ENCODE measurements at places on chromosomes 2 and 18.

- no peak for DNase-seq
These were observed 86.7 kb downstream of the RNF144A start for GRCh38 chr2:7003895-7004294.

GRCh38 chr18:24656551-24657443 is 196.4 kb downstream of the HRH4 start:
- DNase-seq: no peak

GRCh38 chr2:13000664-13001363 is 284.1 kb downstream of the TRIB2 start:
- DNase-seq: no peak

DNA sequence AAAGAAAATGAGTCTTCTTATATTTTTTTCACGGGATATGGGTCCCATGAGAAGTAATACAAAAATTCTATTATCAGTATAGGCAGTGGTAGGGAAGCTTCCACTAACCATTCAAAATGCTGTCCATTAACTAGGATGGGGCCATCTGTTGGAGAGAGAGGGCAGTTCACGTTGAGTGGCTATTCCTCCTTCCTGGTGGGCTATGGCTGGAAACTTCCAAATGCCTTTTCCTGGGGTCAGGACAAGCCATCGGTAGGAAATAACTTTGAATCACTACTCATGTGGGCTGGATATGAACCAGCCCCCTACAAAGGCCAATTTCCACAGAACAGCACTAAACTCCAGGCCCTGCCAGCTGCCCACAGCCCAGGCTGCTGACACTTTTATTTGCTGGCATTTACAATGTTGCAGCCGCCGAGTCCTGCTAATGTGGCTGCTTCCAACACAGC is 156.1 kb upstream of the HNRNPA3 start:
- no peak for DNase-seq

GRCh38 chr2:68475110-68475509 is 7.7 kb downstream of the APLF start:
- no peak for DNase-seq

DNA sequence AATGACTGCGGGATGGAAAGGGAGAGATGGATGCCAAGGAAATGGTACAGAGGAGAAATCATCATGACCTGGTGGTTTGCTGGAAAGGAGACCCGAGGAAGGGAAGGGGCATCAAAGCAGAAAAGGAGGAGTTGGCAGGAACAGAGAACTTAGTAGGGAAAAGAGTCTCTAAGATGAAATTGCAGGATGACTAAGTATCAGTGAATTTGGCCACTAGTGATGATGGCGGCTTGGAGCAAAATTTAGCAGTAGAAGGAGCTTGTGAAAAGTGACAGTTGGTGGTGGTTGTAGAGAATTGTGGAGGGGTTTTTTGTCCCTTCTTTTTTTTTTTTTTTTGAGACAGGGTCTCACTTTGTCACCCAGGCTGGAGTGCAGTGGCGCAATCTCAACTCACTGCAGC is 10.1 kb downstream of the METAP1D start:
- no peak for DNase-seq

- no peak for DNase-seq
These were observed 16.6 kb upstream of the APCDD1 start for GRCh38 chr18:10437837-10438236.

DNA sequence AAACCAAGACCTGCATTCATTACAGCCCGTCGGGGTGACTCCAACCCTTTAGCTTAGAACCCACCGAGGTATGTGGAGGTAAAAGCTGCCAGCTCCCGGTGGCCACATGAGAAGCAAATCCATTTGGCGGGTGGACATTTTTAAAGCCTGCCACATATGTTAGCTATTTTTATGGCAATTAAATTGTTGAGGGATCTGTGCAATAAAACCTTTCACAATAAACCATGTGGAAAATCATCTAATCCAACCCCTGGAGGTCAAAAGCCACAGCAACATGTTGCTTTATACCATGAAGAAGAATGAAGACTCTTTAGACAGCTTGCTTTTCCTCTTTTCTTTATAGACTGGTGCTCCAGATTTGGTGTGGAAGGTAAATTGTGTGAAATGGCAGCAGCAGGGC is 176.3 kb downstream of the AGPS start:
- no peak for DNase-seq

DNA sequence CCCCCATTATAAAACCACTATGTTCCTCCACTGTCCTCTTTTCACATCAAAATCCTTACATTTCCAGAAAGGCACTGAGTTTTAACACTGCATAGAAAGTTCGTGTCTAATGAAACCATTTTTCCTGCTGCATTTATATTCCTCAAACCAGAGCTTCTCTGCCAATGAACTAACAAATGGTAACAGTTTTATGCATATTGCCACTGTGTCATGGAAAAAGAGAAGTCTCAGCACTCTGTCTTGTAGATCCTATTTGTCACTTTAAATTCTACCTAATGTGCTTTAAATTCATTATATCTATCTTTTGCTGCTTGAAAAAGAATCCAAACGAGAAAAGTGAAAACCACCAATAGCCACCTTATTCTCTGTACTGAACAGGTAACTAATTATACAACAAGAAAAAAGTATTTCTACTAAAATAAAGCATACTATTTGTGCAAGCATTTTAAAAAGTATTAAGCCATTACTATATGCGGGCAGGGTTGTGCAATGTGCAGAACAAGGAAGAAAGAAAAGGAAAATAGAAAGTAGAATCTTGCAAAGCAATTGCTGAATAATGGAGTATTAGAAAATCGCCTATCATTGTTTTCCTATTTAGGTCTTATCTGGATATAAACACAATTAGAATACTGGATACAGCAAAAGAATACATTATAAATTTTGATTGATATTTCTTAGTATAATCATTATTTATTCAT is 328.9 kb downstream of the ZEB2 start:
- no peak for DNase-seq

DNA sequence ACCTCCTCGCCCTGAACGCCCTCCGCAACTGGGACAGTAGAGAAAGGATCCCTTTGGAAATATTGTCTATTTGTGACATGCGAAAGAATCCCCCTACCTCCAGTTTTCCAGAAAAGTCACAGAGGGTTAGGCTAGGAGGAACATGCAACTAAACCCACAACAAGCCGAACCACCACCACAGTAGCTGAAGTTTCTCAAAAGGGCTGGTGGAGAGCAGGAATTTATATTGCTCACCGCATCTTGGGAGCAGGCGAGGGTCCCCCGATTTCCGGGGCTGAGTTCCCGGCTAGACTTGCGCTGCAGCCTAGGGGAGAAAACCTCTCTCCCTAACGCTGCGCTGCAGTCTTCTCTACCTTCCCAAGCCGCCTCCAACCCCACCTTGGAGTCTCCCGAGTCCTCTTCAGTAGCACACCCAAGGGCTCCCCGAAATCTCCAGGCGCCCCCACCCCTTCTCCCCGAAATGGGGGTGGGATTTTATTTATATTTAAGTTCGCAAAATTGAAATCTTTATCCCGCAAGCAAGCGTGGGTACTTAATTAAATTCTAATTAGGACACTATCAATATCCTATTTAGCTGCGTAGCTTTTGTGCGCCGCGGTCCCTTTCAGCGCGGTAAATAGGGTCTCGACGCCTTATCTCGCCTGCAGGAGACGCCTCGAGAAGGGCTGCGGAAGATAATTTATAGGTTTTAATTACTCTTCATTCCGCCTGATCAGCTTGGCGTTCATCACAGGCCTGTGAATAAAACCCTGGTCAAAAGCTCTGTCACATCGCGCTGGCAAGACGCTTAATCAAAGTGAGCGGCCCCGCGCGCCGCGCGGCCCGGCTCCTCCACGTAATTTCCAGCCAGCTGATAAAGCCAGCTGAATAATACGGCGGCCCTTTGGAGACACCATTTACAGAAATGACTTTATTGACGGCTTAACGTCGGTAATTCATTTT is 2.0 kb upstream of the EN1 start:
- no peak for DNase-seq

- no peak for DNase-seq
These were observed 83.5 kb downstream of the EML6 start for GRCh38 chr2:54806975-54807374.

- no peak for DNase-seq
These were observed 28.4 kb downstream of the CFLAR start for GRCh38 chr2:201144101-201145051.

- DNase-seq: no peak
These were observed 373.0 kb downstream of the CDH2 start for GRCh38 chr18:27803957-27804356.

DNA sequence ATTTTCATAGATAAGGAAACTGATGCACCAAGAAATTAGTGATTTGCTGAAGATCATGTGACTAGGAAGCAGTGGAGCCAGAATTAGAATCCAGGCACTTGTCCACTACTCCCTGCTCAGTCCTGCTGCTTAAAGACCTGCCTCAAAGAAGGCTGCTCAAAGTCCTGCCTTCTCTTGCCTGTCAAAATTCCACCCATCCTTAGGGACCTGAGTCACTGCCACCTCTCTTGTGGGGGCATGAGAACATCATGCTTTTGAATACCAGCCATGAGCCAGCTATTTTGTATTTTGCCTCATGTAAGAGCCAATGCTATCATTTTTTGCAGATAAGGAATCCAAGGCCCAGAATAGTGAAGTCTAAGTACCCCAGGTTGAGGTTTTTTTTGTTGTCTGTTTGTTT is 47.1 kb downstream of the DDX1 start:
- no peak for DNase-seq

GRCh38 chr18:9647496-9648323 is 33.4 kb upstream of the PPP4R1 start:
- DNase-seq: no peak

DNA sequence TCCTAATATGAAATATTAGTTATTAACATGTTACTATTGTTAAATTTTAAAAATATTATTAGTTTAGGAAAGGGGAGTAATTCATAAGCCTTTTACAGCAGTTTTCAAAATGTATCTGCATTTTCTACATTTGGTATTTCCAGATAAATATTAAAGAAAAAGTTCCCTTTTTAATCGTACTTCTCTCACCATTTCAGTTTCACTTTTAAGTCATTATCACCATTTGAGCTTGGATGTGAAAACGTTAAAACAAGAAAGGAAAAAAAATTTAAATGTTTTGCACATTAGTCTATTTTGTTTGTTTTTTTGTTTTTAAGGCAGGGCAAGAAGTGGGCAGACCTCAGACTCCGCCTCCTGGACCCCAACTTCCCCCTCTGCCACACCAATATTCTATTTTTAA is 3.3 kb upstream of the SRSF7 start:
- no peak for DNase-seq

DNA sequence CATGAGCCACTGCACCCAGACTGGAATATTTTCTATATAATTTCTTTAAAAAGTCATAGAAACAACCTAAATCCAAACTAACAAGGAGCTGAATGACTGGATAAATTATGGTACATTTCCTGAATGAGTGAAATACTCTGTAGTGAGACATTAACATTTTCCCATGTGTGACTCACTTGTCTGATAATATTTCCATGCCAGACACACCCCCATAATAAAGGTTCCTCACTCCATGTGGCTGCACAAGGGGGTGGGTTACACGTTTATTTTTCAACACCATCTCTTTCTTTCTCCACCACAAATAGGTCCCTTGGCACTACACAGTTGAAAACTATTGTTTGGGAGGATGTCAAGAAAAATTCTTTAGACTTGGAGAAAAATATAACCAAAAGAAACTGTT is 266.3 kb upstream of the LYPD1 start:
- DNase-seq: no peak

DNA sequence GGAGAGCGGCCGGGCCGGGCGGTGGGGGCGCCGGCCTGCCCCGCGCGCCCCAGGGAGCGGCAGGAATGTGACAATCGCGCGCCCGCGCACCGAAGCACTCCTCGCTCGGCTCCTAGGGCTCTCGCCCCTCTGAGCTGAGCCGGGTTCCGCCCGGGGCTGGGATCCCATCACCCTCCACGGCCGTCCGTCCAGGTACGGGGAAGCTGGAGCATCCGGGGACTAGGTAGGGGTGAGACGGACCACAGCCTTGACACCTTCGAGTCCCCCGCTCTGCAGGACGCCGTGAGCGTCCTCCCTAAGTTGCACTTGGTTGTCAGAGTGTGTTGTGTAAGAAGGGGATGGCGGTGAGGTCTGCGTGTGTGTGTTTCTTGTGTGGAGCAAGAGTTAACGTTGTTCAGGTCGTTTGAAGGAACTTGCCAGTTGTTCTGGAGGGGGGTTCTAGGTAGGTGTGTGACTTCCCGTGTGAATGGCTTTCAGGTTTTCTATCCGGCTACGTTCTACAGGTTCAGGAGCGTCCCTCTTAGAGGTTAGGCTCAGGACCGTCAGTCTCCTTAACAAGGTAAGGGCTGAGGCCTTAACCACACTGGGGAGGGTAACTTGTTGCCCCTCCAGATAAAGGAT is 393 bp downstream of the IL1R1 start:
- DNase-seq: no peak

DNA sequence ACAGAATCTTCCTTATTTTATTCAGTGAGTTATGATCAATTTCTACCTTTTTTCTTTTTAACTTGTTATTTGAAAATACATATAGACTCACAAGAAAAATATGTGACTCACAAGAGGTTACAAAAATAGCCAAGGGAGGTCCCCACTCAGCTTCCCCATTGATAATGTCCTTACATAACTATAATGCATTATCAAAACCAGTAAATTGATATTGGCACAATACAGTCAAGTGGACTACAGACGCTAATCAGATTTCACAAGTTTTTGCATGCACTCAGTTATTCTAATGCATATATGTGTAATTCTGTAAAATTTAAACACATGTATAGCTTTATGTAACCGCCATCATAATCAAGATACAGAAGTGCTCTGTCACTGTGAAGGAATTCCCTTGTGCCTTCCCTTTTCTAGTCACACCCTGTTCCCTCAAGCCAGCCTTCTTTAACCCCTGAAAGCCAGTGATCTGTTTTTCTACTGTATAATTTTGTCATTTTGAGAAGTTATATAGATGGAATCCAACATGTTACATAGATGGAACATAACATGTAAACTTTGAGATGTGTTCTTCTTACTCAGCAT is 118.4 kb downstream of the ALMS1 start:
- no peak for DNase-seq

- no peak for DNase-seq
These were observed 58.5 kb upstream of the COPS8 start for GRCh38 chr2:237026981-237027711.

GRCh38 chr2:158602027-158602426 is 145.3 kb downstream of the PKP4 start:
- DNase-seq: no peak

GRCh38 chr2:8543383-8544170 is 138.3 kb upstream of the ID2 start:
- no peak for DNase-seq

GRCh38 chr18:12659904-12660605 is 2.1 kb upstream of the SPIRE1 start:
- peak; percentile 47 for DNase-seq

DNA sequence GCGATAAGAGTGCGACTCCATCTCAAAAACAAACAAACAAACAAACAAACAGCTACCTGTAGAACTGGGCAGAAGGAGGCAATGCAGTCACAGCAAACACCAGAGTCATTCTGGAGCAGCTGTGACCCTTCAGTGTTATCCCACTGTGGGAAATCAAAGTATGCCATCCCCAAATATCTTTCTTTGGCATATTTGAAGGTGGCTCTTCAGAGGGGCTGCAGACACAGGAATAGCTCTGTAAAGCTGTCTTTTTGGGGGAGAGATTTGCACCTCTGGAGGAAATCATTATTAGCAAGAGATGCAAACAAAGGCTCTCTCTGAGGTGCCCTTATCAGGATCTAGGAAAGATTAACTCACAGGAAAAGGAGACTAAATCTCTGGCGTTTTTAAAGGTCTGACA is 98.5 kb upstream of the XPO1 start:
- no peak for DNase-seq

- DNase-seq: no peak
These were observed 109.0 kb upstream of the BZW1 start for GRCh38 chr2:200702646-200703118.
